ENCODE measurements at places on chromosomes 11 and 22.

DNA sequence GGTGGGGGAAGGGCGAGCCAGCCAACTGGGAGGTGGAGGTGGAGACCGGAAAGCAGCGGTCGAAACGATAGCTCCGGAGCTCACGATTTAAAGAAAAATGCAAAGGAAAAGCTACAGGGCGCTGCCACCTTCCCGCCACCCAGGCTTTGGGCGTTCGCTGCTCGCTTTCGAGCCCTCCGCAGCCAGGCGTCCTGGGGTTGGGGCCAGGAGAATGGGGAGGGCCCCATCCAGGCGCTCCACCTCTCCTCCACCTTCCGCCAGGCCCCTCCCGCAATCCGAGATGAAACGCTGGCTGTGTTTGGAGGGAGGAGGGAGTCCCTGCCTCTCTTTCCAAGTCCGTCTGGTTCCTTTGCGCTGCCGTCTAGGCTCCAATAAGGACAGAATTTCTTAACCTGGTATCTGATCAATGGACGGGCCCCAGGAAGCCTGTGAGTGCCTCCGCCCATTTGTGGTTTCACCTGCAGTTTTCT, 483 bp upstream of the ABTB2 start:
- peak; percentile 81 for DNase-seq

- DNase-seq, result no peak
Measured at GRCh38 chr11:66853242-66854229, 3.3 kb upstream of the LRFN4 start.

GRCh38 chr11:70036971-70037882, 40.9 kb upstream of the ANO1 start:
- DNase-seq, result no peak

- no peak for DNase-seq
Measured at GRCh38 chr11:118319337-118319707, 14.8 kb downstream of the CD3E start.

- DNase-seq, result peak; percentile 48
Measured at GRCh38 chr22:31973739-31974138, 29.4 kb downstream of the YWHAH start.

- DNase-seq, result no peak
Measured at GRCh38 chr22:46374663-46375474, 39.4 kb downstream of the TRMU start.

DNA sequence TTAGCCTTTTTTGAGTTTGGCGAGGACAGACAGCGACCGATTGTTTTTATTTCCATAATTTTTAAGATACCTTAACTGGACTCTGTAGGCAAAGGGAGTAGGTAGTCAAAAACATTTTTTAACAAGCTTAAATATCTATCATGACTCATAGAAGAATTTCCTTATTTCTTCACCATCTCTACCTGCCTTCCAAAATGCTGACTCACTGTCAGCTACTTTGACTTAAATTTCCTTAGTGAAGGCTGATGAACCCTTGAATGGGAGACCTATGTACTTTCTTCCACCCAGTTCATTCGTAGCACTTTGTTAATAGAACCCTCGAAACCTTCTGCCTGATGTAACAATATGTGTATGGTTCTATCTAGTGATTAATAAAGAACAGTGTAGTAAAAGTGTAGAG, 1.1 kb upstream of the MTMR2 start:
- peak; percentile 84 for DNase-seq
